Activated CD4-positive, alpha-beta memory T cell treated with anti-CD3 and anti-CD28 coated beads, Interleukin-2, amount 10 ng/mL, durations not matched to agents 7 days and 5 days (primary cell): ENCODE measurements at places on chromosomes 12 and 14. TPM values are rescaled to one million over a fixed set of nuclear protein-coding genes. Genes with fewer than 3 reads are reported as not detected.

The FAR2 gene
- 19.1 TPM for total RNA-seq

The SVOP gene
- not detected for total RNA-seq

The B4GALNT1 gene
- 1.4 TPM for total RNA-seq

The CCDC38 gene
- not detected for total RNA-seq

The IRAK3 gene
- 1.8 TPM for total RNA-seq

The FAM186B gene
- not detected for total RNA-seq

The ACOT6 gene
- not detected for total RNA-seq

The TRIP11 gene
- 44.4 TPM for total RNA-seq

The FAIM2 gene
- 0.95 TPM for total RNA-seq

The HSP90AA1 gene
- 472 TPM for total RNA-seq

The M6PR gene
- total RNA-seq = 211 TPM

The TMEM179 gene
- not detected for total RNA-seq

The GNS gene
- total RNA-seq = 39.0 TPM

The PLA2G1B gene
- total RNA-seq = not detected

The TTC9 gene
- total RNA-seq = 14.1 TPM
